NCI-H524 (cell line): ENCODE measurements at places on chromosomes 4 and X.

GRCh38 chr4:166657261-166657660 is 577.0 kb downstream of the SPOCK3 start:
- no peak for DNase-seq

DNA sequence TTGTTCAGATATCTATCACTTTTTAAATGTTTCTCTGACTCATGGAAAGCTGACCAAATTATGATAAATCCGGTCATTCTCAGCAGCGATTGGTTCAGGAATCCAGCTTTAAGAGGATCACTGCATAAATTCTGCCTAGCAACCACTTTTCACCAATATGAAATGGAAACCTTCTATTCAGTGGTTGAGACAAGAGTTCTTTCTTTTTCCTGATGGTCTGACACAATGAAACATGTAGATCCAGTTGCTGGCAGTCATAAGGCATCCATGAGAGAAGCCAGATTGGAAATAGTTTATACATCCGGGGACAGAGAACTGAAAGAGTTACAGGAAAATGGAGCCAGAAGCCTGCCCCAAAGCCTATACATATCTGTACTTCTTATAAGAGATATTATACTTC is 27.2 kb downstream of the MAB21L2 start:
- no peak for DNase-seq

- DNase-seq: no peak
Observed at GRCh38 chr4:71212216-71212615, 126.6 kb upstream of the SLC4A4 start.

DNA sequence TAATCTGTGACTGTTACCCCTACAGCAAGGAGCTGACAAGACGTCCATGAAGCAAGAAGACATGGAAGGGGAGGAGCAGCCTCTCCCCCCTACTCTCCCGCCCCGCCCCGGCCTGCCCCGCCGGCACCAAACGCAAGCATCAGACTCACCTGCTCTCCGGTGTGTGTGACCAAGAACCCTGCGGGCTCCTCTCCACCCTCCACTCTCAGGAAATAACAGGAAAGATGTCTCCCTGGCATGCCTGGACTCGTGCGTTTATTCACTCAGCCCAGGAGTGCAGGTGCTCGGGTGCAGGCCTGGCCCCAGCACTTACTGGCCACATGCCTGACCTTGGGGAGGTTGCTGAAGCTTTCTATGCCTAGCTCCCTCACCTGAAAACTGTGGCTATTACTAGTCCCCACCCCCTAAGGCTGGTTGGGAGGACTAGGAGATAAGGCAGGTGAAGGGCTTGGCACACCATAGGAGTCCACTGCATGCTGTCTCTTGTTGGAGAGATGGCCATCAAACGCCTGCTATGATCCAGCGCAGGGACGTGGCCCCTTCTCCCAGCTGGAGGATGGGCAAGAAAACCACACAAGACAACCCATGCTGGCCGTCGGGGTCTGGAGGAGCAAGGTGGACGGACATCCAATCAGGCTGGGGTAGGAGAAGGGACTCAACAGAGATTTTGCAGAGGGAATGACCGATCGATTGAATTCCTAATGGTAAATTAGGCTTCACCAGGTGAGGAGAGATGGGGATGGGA is 34.9 kb upstream of the CLDN24 start:
- DNase-seq: no peak

- no peak for DNase-seq
Observed at GRCh38 chr4:118950929-118951570, 62.4 kb downstream of the SYNPO2 start.

DNA sequence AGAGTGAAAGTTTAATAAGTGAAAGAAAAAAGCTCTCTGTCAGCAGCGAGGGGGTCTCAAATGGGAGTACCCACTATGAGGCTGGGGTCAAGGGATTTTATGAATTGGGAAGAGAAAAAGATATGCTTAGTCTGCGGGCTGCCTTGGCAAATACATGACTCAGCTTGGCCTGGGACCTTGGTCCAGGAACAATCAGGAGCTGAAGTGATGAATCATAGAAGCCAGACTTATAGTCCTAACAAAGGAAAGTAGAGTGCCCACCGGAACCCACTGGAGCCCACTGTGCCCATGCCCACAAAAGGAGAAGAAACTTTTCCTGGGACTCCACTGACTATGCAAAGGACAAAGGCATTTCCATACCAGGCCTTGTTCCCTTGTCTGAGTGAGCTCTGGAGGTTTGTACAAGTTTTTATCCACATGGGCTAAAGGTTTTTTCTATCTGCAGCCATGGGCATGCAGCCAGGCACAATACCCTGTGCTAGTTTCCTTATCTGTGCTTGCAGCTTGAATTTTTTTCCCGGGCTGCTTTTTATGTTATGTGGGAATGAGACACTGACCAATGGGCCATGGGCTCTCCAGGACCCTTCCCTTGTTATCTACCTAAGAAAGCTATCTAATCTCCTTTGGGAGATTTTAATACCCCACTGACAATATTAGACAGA is 201.7 kb downstream of the FAM133A start:
- DNase-seq: no peak

DNA sequence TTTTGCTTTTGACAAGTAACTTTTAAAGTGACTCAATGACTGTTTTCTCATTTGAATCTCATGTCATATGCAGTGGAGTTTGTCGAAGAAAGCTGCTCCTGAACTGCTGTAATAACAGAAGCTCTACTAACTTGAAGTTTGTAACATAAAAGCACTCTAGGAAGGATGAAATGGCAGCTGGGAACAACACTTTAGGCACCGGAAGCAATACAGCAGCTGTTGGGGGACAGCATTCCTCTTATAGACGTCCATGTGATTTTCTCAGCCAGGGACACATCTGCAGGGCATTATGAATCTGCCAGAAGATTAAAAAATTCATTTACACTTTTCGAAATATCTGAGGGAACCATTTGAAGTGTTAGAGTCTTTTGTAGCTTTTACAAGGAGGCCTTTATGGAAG is 1035.8 kb downstream of the ADGRL3 start:
- no peak for DNase-seq

GRCh38 chrX:141142946-141143345 is 34.0 kb downstream of the LDOC1 start:
- no peak for DNase-seq

DNA sequence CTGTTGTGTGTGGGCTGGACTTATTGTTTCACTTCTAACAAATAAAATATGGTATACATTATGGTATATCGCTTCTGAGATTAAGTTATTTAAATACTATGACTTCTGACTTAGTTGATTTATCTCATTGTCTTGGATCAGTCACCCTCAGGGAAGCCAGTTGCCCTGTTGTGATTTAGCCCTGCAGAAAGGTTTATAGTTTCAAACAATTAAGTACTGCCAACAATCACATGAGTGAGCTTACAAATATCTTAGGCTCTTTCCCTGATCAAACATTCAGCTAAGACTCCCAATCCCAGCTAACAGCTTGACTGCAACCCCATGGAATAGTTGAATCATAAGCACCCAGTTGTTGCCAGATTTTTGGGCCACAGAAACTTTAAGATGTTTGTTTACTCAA is 85.4 kb downstream of the MAGEC1 start:
- DNase-seq: no peak

DNA sequence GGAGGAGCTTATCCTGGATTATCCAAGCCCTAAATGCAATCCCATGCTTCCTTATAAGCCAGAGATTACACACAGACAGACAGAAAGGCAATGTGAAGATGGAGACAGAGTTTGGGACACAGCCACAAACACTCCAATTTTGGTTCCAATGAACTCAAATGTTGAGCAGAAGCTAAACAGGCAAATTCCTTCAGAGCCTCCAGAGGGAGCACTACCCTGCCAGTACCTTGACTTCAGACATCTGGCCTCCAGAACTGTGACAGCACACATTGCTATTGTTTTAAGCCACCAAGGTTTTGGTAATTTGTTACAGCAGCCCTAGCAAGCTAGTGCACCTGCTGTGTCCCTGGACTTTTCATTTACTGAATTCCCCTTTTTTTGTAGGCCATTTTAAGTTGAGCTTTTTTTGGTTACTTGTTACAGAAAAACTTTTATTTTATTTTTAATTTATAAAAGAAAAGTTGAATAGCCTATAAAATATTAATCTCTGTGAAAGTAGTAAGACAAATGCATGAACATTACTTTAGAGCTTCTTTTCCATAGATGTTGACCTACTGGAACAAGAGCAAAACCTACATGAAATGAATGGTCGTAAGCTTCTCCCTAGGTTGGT is 33.4 kb upstream of the SRD5A3 start:
- DNase-seq: peak; percentile 12

DNA sequence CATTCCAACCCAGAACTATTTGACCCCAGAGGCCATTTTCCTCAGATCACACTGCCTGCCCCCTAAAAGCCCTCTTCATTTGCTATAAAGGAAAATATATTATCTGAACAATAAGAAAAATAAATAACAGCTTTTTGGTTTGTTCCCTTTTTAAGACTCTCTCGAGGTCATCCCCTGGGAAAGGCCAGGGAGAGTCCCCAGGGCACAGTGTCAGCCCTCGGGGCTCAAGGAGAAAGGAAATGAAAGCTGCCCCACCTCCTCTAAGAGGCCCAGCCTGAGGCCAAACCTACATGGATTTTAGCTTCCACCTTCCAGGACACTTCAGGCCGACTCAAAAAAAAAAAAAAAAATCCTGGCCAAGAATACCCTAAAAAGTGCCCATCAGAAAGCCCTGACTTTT is 97.6 kb downstream of the SH3KBP1 start:
- DNase-seq: no peak

GRCh38 chrX:44980883-44981282 is 107.9 kb downstream of the KDM6A start:
- no peak for DNase-seq

DNA sequence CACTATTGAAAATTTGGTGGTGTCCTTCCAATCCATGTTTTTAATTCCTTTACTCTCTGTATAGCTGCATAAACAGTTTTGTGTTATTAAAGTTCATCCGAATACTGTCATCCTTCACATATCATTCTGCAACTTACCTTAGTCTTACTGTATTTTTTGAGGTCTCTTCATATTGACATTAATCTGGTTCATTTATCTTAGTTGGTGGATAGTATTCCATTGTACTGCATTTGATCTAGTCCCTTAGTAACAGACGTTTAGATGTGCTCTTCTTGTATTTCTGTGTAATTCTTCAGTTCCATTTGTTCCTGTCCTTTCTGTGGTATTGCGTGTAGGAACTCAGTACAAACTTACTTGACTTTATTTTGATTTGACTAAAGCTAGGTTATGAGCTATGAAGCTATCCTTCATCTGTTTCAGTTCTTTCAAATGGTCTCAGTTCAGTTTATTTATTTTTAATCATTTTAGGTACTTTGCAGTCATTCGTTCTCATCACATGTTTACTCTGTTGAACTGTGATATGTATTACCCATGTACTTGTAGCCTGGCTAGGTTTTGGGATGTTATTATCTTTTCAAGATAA is 41.3 kb downstream of the RAPGEF2 start:
- no peak for DNase-seq

DNA sequence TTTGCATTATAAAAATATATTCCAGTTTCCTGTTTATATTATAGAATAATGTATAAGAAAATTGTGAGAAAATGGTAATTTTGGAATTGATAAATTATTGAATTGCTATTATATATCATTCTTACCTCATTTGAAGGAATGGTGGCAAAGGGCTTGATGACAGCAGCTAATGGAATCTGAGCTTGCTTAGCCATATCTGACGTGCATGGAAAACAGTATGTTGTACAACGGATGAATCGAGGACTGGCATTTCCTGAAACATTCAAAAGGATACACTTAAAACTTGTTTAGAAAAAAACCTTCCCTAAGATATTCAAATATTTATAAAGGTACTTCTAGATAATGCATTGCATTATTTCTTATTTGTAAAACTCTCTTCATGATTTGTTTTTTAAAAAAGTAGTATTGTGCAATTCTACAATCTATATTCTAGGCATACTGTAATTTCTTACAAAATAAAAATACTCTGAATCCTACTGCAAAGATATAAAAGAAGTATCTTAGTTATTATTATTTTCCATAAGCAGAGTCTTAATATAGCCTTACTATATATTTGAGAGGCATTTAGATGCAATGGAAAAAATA is 38.3 kb downstream of the SEC24D start:
- DNase-seq: no peak

DNA sequence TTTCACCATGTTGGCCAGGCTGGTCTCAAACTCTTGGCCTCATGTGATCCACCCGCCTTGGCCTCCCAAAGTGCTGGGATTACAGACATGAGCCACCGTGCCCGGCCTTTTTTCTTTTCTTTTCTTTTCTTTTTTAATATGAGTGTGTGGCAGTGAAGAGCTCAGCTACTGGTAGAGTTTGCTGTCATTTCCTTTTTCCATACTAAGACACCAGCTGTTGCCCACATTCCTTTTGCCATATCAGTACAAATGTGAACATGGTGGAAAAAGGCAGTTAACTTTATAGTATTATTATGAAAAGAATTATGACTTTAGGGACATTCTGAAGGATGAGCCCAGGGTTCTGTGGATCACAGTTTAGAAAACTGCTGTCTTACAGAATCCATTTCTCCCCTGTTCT is 69.8 kb downstream of the EGF start:
- no peak for DNase-seq
